AG04450 (cell line): ENCODE measurements at places on chromosomes 2 and 18.

- no peak for DNase-seq
Measured at GRCh38 chr2:68126561-68126960, 31.1 kb upstream of the PNO1 start.

DNA sequence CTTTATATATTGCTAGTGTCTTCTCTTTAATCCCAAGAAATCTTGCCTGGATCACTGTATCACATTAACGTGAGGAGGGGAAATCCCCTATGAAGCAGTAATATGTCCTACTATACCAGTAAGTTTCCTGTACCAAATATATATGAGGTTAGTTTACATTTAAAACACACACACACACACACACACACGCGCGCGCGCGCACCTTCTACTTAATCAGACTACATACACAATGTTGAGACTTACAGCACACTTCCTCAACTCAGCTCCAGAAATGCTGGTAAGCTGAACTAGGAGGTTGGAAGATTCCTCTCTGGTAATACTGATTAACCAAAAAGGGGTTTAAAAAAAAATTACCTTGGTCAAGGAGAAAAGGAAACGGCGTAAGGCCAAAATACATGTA lies 49.3 kb downstream of the USP34 start:
- DNase-seq: no peak

DNA sequence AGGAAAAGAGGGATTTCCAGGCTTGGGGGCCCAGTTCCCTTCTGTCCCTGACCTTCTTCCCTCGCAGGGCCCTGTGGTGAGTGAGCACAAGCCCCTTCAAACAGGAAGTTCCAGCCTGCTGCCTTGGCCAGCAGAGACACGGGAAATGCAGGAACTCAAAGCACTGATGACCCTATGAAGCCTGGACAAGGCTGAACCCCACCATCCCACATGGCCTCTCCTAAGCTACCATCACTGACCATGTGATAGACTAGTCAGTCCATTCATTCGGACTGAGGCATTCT lies 196.4 kb downstream of the TNS1 start:
- DNase-seq: no peak

DNA sequence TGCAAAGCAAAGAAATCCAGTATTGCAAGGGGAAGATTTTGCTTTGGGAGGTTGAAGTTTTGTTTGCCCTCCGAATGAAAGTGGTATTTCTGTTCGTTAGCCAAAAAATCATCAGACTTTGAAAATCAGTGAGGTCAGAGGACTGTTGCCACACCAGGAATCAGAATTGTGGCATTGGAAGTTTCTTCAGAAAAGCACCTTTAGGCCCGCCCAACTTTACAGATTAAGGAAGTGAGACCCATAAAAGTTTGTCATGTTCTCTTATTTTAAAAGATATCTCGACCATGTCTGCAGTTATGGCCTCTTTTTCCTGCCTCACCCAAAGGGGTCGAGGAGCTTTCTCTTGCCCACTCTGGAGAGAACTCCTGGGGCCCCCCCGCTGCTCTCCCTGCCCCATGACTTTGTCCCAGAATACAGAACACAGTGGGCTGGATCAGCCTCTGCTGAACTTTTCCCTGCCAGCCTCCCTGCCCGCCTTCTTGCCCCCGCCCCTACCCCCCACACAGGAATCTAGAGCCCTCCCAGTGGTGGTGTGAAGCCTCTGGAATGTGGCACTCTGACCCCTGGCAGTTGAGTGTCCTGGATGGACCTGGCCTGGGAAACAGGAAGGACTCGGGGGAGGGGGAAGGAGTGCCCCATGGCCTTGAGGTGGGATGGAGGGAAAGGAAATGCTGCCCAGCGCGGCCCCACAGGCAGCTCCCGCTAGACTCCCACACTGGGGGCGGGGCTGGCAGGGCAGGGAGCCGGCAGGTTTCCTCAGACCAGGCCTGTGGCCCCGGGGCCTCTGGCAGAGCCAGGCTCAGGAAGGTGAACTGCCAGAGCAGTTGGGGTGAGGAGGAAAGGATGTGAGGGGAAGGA lies 25.3 kb downstream of the CRIM1 start:
- DNase-seq: no peak

DNA sequence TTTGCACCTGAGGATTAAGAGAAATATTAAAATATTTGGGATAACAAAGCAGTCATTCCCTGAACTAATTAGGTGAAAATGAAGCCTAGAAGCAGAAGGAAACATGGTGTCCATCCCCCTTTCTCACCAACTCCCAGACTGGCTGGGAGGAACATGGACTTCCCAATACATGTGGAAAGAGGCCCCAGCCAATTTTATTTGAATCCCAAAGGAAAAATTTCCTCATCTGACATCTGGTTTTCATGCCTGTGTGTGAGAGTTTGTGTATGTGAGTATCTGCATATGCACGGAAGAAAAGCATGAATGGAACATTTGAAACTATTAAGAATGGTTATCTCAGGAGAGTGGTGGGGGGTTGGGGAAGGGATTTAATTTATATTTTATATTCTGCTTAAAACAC lies 84.3 kb downstream of the COPS8 start:
- no peak for DNase-seq

DNA sequence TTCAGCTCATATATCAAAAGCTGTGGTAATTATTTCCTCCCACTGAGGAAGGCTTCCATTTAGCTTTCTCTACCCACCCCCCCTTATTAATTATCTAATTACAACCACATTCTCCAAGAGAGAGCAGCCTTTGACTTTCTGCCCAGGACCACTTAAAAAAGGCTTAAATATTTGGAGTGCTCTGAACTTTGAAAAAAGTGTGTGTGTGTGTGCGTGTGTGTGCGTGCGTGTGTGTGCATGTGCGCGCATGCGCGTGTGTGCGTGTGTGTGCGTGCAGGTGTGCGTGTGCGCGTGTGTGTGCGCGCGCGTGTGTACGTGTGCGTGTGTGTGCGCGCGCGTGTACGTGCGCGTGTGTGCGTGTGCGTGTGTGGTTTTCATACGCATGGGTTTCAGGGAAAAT lies 57.8 kb downstream of the TWIST2 start:
- no peak for DNase-seq

- DNase-seq: no peak
Measured at GRCh38 chr18:54023471-54023870, 201.0 kb downstream of the MBD2 start.
